ENCODE measurements at places on chromosomes 12 and 14. TPM values are rescaled to one million over a fixed set of nuclear protein-coding genes. Genes with fewer than 3 reads are reported as not detected.

The KRT6C gene
- polyA plus RNA-seq: not detected

The LGALS3 gene
- polyA plus RNA-seq: not detected

The SERPINA12 gene
- not detected for polyA plus RNA-seq

The TMTC1 gene
- 10.0 TPM for polyA plus RNA-seq

The APOF gene
- polyA plus RNA-seq: not detected

The SERPINA1 gene
- not detected for polyA plus RNA-seq

The OTX2 gene
- polyA plus RNA-seq: 3.2 TPM

The UNC79 gene
- polyA plus RNA-seq: 26.0 TPM

The FAM161B gene
- 12.2 TPM for polyA plus RNA-seq

The PTCSC3 gene
- polyA plus RNA-seq: not detected

The C12orf50 gene
- polyA plus RNA-seq: 0.30 TPM

The LPAR5 gene
- 0.48 TPM for polyA plus RNA-seq

The NRL gene
- 9.5 TPM for polyA plus RNA-seq

The DNAH10 gene
- 1.9 TPM for polyA plus RNA-seq

The CBLN3 gene
- not detected for polyA plus RNA-seq

The TMEM229B gene
- polyA plus RNA-seq: 7.9 TPM

The MYF6 gene
- not detected for polyA plus RNA-seq

The DLGAP5 gene
- polyA plus RNA-seq: 2.0 TPM

The TCL1B gene
- polyA plus RNA-seq: not detected

Measured in neural cell (in vitro differentiated cells).